NCI-H2107 (cell line): ENCODE measurements at places on chromosomes 1 and 21.

DNA sequence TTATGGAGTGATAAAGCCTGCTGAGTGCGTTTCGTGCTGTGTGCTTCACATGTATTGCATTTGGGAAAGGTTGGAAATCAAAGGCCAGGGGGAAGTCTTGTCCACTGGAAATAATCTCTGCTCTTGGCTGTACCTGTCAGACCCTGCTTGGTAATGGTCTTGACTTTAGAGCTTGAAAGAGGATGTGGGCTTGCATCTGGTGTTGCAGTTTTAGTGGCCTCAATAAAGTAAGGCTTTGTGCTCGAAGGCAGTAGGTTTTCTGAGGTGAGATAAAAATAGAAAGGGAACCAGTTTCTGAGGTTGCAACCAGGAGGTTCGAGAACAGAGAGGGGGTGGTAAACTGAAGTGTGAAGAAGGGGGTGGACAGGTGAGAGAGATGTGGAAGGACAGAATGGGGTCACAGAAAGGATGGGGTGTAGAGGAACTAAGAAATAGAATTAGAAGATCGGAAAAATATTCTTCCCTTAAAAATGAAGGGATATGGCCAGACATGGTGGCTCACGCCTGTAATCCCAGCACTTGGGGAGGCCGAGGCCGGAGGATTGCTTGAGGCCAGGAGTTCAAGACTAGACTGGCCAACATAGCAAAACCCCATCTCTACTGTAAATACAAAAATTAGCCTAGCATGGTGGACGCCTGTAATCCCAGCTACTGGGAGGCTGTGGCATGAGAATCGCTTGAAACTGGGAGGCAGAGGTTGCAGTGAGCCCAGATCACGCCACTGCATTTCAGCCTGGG lies 1.5 kb downstream of the S100PBP start:
- no peak for DNase-seq

DNA sequence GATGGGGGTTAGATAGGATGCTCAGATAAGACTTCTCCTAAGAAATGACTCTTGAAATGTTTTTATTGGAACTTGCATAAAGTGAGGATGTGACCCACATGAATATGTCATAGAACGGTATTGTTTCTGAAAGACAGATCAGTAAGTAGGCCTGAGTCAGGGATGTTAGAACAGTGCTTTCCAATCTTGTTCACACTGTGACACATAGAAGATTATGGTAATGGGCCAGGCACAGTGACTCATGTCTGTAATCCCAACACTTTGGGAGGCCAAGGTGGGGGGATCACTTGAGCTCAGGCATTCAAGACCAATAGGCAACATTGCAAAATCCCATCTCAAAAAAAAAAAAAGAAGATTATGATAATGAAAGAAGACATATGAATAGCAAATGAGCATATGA lies 32.9 kb downstream of the FMO4 start:
- DNase-seq, result no peak

- no peak for DNase-seq
Observed at GRCh38 chr1:84376000-84376910, 22.0 kb upstream of the DNASE2B start.

DNA sequence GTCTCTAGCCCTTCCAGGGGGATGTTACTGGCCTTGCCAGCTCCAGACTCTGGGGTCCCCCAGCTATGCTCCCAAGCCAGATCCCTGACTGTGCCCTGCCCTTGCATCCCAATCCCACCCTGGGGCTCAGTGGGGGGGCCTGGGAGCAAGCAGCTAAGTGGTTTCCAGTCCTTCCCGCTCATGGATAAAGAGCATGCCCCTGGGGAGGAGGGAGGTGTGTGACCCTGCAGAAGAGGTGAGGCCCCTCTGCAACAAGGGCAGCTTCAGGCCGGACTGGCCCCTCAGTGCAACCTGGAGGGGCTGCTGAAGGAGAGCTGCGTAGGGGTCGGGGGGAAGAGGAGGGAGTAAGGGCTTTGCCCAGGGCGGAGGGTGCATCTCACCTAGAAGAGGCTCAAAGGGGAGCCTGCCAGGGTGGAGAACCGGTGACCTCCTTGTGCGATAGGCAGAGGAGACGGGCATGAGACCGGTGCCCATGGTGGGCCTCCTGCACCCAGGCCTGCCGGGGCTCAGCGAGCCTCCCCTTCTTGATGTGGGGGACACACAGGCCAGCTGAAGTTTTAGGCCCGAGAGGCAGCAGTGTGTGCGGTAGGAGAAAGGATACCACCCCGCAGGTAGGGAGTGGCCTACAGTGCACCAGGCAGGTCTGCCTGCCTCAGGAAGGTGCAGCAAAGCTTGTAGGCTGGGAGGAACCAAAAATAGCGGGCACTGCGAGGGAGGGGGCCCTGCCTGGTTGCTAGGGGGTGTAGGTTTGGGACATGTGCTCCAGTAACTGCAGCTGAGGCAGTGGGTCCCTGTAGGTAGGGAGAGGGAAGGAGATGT lies 3.1 kb downstream of the OBSCN start:
- no peak for DNase-seq

DNA sequence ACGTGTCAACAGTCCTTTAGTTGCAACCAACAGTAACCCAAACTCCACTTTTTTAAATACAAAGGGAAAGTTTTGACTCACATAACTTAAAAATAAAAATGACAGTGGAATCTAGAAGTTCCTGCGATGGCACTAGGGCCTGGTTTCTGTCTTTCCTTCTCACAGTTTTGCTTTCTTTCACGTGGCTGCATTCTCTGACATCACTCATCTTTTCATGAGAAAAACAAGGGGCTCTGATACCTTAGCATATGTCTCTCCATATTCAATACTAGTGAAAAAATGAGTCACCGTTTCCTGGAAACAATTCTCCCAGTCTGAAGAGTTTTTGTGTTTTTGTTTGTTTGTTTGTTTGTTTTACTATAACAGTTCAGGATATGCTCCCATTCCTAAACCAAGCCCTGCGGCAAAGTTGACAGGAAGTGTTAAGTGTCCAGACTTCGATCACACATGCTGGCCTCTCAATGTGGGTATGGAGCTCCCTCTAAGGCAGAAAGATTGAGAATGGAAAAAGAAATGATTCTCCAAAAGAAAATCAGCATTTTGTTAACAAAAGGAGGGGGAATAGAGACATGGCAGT lies 483.3 kb downstream of the TTLL7 start:
- no peak for DNase-seq

- DNase-seq, result no peak
Observed at GRCh38 chr1:197093226-197093885, 26.3 kb upstream of the F13B start.

GRCh38 chr1:47797575-47797974 lies 199.6 kb downstream of the TRABD2B start:
- no peak for DNase-seq

DNA sequence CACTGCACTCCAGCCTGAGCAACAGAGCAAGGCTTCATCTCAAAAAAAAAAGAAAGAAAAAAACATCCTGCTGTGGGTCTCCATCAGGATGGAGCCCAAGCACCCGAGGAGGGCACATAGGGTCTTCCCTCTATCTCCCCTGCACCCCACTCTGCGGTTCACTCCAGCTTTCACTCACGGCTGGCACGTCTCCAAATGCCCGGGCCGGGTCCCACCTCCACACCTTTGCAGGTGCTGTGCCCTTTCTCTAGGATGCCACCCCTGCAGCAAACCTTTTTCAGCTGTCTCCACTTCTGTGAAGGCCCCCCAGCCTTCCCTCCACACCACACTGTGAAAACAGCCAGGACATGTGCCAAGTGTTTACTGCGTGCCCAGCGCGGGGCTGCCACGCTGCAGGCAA lies 22.4 kb upstream of the DDOST start:
- DNase-seq, result no peak

- no peak for DNase-seq
Observed at GRCh38 chr1:200535605-200536004, 84.9 kb downstream of the KIF14 start.
